ENCODE measurements at places on chromosomes 4 and X. TPM values are rescaled to one million over a fixed set of nuclear protein-coding genes. Genes with fewer than 3 reads are reported as not detected.

The F8A2 gene
- not detected for total RNA-seq

The NIPAL1 gene
- total RNA-seq, result 1.1 TPM

The GAGE12H gene
- total RNA-seq, result not detected

The SMIM43 gene
- total RNA-seq, result 1.3 TPM

The LNX1 gene
- total RNA-seq, result 0.76 TPM

The SPANXD gene
- not detected for total RNA-seq

The PAGE2 gene
- not detected for total RNA-seq

The STX18 gene
- 22.5 TPM for total RNA-seq

The IL2 gene
- total RNA-seq, result not detected

The PIM2 gene
- total RNA-seq, result 7.8 TPM

The NAP1L5 gene
- total RNA-seq, result 3.3 TPM

The DMP1 gene
- total RNA-seq, result not detected
